ENCODE measurements at places on chromosomes 5 and 9.
A peak's percentile ranks its signal among the peaks of the same experiment; 100 is the strongest.

GRCh38 chr9:23638011-23638410 lies 188.0 kb downstream of the ELAVL2 start:
- no peak for DNase-seq

- no peak for DNase-seq
Observed at GRCh38 chr5:67827541-67827940, 388.0 kb upstream of the PIK3R1 start.

- peak; percentile 15 for DNase-seq
Observed at GRCh38 chr5:180007582-180007981, 64.0 kb downstream of the RNF130 start.

- DNase-seq: no peak
Observed at GRCh38 chr9:112852741-112853504, 37.8 kb downstream of the SLC46A2 start.

DNA sequence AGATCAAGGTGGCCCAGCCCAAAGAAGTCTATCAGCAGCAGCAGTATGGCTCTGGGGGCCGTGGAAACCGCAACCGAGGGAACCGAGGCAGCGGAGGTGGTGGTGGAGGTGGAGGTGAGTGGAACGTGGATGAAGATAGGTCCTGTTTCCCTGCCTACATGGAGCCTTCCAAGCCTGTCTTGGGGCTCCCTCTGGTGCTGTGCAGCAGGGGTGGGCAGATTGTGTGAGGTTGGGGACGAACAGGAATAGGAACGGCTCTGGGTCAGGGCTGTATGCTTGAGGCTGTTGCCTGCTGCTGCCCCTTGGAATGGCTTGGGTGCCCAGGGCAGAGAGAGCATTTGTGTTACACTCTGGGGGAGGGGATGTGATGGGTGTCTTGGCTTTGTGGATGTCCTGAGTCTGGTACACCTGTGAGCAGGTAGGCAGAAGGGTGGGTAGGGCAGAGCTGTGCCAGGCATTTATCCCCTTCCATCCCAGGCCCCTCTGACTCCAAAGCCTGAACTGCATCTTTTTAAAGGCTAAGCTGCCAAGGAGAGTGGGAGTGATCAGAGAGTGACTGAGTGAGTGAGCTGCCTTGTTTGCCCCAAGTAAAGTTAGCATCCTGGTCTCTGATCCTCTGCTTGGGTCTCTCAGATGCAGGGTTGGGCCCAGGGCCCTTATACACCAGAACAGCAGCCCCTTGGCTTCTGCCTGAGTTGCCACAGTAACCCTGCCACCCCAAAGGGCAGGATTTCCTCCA lies 5.2 kb downstream of the HNRNPAB start:
- no peak for DNase-seq

DNA sequence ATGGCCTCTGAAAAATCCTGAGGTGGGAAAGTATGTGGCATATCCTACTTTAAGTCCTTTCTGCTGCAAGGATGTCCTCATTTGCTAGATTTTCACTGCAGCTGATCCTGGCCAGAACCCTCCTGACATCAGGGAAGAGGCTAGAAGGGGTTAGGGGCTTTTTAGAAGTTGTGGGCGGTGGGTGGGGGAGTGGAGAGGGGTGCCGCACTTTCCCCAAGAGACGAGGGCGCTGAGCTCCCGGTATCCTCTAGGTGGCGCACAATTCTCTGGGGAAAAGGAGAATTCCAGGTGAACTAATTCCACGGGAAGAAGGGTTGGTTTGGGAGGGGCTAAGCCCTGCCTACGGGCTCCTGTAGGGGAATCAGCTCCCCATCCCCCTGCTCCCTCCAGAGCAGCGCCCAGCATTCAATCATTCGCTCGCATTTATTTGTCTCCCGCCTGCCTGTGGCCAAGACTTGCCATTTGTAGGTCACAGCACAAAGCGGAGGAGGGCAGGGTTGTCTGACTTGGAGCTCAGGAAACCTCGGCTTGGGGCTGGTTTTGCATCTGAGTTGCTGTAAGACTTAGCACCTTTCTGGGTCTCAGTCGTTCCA lies 42.9 kb upstream of the HAND1 start:
- DNase-seq: peak; percentile 23

- no peak for DNase-seq
Observed at GRCh38 chr9:69190086-69190862, 16.2 kb downstream of the TJP2 start.

- peak; percentile 45 for DNase-seq
Observed at GRCh38 chr9:126499005-126499910, 114.5 kb upstream of the LMX1B start.

DNA sequence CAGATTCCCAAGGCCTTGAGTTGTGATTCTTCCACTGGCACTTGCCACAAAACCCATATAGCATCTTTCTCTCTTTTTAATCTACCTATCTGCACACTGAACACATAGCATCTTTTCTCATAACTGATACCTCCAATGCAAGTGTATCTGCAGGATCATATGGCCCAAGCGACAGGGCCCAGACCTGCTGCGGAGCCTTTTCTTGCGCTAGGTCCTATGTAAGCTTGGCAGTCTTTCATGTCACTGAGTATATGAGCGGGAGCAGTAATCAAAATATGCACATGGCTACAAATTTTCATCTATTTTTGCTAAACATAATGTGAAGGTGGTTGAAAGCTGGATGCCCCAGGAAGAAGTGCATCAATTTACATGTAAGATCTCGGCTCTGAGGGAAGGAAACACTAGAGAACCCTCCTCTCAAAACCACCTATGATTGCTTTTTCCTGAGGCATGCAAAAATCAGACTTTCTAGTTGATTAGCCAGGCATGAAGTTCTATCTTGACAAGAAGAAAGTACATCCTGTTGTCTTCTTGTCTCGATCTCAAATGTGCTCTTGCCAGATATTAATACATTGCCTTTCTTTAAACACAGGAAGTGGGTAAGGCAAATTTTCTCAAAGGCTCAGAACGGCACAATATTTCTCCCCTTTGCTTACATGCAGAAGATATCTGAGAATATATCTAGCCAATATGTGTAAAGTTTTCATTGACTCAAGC lies 26.9 kb upstream of the CEMIP2 start:
- no peak for DNase-seq

DNA sequence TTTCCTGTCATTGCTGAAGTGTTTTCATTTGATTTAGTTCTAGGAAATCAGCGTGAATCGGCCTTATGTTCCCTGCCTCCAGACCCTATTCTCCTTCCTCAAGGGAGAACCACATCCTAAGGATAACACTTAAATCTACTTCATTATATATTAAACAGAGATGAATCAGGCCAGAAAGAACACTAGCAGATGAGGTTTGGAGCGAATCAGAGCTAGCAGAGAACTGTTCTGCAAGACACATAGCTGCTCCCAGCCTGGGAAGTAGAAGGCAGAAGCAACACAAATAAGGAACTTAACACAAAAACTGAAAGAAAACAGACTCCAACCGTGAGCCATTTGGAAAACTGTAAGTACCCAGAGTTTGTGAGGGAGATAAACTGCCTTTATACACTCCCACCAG lies 718.2 kb downstream of the SEMA5A start:
- DNase-seq: no peak

GRCh38 chr9:131709771-131710431 lies 30.0 kb downstream of the RAPGEF1 start:
- DNase-seq: no peak

DNA sequence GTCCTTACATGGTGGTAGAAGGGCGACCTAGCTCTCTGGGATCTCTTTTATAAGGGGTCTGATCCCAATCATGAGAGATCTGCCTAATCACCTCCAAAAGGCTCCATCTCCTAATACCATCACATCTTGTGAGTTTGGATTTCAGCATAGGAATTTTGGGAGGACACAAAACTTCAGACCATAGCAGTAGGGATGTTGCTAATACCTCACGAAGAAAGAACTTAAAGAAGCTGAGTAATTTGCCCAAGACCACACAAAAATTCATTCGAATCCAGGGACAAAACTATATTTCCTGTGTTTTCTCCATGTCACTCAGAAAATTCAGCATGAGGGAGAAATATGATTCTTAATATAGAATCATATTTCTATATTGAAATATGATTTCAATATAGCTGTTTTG lies 32.7 kb downstream of the MTAP start:
- no peak for DNase-seq

GRCh38 chr9:106179191-106179590 lies 484.9 kb downstream of the TMEM38B start:
- no peak for DNase-seq
